ENCODE measurements at places on chromosomes 1 and 21.
A peak's percentile ranks its signal among the peaks of the same experiment; 100 is the strongest.

GRCh38 chr1:206883876-206884275 is 13.4 kb upstream of the IL24 start:
- DNase-seq: no peak

DNA sequence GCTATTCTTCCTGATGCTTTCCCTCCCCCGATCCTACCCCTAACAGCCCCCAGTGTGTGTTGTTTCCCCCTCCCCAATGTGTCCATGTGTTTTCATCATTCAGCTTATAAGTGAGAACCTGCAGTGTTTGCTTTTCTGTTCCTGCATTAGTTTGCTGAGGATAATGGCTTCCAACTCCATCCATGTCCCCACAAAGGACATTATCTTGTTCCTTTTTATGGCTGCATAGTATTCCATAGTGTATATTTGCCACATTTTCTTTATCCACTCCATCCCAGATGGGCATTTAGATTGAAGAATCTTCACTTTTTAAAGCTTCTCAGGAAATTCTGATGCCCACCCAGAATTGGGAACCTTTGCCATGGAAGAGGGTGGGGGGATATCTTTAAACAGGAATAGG is 19.0 kb upstream of the SLC2A1 start:
- no peak for DNase-seq

GRCh38 chr1:150404465-150404864 is 40.5 kb downstream of the RPRD2 start:
- no peak for DNase-seq

DNA sequence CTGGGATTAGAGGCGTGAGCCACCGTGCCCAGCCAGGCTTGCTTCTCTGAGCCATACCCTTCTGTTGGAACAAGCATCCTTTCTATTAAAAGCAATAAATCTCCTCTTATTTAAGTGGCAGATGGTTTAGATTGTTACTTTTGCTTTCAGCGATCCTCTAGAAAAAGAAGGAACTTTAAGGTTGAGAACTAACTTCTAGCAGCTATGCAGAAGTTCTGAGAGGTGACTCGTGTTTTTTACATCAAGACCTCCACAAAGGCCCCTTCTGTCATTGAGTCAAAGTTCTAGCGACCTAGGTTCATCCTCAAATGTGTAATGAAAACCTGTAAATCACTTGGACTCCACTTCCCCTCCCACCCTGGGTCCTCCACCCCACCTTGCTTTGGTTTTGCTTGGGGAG is 30.8 kb downstream of the PLEKHO1 start:
- DNase-seq: no peak

- peak; percentile 73 for DNase-seq
Observed at GRCh38 chr1:155086128-155086741, 7.6 kb downstream of the EFNA3 start.

GRCh38 chr21:32611471-32611997 is 643 bp downstream of the CFAP298 start:
- DNase-seq: no peak

GRCh38 chr1:198678301-198678836 is 39.5 kb downstream of the PTPRC start:
- DNase-seq: no peak
